AG10803 (cell line): ENCODE measurements at places on chromosomes 7 and 10.

DNA sequence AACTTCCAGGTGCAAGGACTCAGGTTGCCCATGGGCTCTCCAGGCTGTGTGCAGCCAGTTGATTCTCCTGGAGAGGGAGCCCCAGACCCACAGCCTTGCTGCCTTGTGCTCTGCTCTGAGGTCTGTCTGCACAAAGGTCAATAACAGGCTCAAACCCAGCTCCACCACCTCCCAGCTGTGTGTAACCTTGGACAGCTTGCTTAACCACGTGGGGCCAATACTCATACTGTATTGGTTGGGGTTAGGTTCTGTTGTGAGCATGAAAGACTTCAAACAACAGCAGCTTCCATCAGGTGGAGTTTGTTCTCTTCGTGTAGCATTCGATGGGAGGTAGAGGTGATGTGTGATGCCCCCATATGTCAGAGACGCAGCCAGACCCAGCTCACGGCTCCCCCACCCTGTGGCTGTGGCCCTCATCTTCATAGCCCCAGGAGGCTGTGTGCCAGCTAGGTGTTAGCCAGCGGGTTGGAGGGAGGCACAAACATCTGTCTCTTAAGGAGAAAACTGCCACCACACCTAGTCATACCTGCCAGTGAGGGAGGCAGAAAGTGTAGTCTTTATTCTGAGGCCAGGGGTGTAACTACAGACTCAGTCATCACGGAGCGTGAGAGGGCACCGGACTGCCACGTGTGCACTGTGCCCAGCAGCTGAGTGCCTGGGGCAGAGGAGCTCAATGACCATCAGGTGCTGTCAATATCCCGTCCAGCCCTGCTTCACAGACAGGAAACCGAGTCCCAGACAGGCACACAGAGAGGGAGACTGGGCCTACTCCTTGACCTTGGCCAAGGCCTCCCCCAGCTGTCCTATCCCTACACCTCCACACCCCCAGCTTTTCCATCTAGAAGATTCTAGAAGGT is 8.1 kb upstream of the POLD2 start:
- no peak for DNase-seq

- DNase-seq, result no peak
Observed at GRCh38 chr7:129848436-129848835, 104.3 kb downstream of the UBE2H start.

DNA sequence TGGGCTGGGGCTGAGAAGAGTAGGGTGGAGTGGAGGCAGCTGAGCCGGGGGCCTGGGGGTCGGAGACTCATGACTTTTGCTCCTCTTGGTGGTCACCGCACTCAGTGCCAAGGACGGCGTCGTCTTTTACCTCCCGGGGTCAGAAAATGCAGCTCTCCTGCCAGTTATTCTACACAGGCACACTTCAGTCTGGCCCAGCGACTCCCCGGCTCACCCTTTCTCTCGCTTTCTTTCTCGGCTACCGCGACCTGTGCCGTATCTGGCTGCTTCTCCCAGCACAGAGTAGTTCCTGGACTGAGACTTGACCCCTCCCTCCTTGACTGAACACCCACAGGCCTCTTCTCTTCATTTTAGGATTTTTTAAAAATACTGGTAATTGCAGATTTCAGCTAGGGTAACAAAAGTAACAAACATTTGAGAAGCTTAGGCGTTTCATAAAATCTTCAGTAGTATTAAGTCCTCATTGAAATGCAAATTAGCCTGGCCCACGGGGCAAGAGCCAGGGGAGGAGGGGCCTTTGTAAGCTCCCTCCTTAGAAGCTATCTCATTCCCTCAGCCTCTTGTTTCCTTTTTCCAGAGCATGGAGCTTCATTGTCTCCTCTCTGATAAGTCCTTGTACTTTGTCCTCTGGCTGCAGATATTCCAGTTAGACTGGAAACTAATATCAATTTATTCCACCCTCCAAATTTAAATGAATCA is 1.1 kb upstream of the PRLHR start:
- DNase-seq, result no peak

DNA sequence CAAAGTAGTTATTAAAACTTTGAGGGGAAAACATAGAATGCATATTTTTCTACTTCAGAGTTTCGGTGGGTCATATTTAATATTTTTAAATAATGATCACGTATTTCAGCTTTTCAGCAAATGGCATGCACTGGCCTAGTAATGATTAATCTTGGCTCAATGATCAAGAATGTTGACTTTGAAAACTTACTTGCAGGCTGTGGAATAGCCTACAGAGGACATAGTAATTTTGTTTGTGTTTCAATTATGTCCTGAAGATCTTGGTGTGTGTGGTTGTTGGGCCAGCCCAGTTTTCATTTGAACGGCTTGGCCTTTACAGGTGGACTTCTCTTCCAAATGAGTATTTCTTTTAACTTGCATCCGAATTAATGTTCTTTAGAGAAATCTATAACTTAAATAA is 35.1 kb downstream of the ADD3 start:
- no peak for DNase-seq

GRCh38 chr10:71629131-71629530 is 90.4 kb downstream of the C10orf105 start:
- DNase-seq, result no peak

- no peak for DNase-seq
Observed at GRCh38 chr10:101671453-101671852, 23.5 kb downstream of the FBXW4 start.

GRCh38 chr10:104339469-104340110 is 1.3 kb upstream of the ITPRIP start:
- peak; percentile 74 for DNase-seq

- DNase-seq, result no peak
Observed at GRCh38 chr7:15478401-15478800, 83.4 kb downstream of the AGMO start.

GRCh38 chr10:51014680-51015389 is 59.5 kb upstream of the PRKG1 start:
- peak; percentile 70 for DNase-seq

DNA sequence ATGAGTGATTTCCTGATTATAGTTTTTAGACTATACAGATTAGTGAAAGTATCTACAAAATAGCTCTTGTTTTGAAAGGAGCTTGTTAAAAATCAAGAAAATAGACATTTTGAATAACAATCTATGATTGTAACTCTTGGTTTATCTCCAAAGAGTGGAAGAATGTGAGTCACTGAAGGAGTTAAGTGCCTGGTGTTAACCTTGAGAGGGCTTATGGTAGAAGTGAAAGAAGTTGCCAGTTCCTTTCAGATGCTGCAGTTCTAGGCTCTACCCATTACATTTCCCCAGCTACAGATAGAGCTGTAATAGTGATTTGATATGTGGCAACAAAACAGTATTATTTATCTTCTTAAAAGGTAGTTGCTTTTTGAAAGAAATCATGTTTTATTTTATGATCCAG is 12.7 kb downstream of the NRBF2 start:
- DNase-seq, result peak; percentile 32

- DNase-seq, result no peak
Observed at GRCh38 chr7:80679921-80680907, 41.8 kb downstream of the CD36 start.

DNA sequence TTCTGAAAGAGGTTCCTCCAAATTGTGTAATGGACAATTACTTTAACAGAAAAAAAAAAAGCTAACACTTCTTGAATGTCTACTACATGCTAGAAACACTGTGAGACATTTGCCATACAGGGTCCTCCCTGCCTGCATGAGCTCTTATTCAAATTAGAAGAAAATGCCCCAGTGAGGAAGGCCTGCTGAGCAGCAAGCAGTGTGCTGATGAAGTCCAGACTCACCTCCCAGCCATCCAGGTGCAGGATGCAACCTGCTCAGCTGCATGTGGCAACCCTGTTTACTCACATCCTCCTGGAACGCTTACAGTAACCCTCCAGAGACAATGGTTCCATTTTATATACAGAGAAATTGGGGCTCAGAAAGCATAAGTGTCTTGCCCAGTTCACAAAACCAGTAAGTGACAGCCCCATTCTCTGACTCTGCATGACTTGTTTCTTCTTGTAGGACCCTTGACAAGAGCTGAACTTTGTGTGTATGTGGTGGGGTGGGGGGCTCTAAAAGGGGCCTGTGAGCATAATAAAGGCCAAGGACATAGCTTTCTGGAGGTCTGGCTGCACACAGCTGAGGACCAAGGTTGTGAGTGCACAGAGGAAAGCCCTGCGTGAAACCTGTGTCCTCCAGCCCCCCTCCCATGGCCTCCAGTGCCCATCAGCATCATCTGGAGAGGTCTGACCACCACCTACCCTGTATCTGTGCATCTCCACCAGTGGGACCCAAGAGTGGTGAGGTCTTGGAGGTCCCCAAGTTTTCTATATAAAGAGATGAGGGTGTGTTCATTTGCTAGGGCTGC is 387.8 kb downstream of the GRID1 start:
- no peak for DNase-seq

- DNase-seq, result no peak
Observed at GRCh38 chr10:38025283-38025682, 14.8 kb downstream of the ZNF33A start.

DNA sequence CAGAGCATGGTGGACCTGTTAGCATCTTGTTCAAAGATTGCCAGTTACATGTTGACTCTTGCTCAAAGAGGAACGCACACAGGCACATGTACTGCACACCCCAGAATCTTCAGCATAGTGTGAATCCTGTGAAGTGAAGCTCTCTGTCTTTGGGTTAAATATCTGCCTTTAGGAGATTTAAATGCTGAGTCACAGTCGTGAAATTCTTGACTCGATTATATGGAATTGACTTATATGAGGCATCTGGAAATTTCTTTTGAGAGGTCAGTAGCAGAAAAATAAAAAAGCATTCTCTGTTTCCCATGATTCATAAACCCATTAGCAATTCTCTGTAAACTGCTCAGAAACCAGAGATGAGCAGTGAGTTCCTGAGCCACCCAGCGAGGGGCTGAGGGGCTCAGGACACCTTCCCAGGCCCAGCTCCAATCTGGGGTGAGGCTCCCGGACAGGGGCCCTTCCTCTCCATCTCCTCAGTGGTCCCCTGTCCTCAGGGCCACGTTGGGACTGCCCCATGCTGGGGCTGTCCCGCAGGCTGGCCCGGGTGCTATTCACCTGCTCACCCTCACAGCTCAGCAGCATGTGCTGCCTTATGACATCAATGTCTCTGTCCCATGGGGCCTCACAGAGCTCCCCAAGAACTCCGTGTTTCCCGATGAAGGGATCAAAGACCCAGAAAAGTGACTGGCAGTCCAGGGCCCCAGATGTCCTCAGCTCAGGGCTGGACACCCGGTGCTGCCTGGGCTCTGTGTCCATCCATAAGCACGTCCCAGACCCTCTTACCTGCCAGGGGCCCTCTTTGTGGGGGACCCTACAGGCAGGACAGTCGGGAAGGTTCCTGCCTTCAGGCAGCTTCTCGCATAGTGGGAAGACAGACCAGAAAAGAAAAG is 50.0 kb upstream of the INSIG1 start:
- DNase-seq, result no peak

DNA sequence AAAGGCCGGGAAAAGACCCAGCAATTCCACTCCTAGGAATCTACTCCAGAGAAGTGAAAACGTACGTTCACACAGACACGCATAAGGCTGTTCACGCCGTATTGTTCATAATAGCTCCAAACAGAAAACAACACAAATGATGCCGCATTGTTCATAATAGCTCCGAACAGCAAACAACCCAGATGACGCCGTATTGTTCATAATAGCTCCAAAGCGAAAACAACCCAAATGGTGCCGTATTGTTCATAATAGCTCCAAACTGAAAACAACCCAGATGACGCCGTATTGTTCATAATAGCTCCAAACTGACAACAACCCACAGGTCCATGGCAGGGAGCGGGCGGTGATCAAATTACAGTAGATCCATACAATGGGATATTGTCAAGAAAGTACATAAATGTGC is 85.2 kb upstream of the DNAAF5 start:
- DNase-seq, result no peak

- DNase-seq, result peak; percentile 85
Observed at GRCh38 chr7:132516042-132516840, 60.0 kb downstream of the PLXNA4 start.

GRCh38 chr7:117229350-117229749 is 93.5 kb downstream of the WNT2 start:
- DNase-seq, result no peak

DNA sequence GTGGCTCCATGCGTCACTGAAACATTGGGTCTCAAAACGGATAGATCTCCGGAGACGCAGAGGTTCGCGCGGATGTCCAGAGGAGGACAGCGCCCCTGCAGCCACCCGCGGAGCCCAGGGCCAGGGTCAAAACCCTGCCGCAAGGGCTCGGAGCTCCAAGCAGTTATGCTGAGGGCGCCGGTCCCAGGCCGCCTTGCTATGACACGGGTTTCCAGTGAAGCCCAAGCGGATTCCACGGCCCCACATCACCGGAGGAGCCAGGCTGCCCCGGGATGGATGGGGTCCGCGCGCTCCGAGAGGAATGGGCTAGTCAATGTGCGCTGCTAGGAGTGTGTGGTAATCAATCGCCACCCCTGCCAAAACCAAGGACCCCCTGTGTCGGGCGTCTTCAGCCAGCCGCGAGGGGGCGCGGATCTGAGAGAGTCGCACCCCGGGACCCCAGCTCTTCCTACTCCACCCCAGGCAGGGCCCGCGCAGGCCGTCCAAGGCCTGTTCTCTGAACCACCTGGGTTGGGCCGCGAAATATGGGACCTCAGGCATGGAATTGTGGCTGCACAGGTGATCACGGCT is 5.6 kb upstream of the EMX2 start:
- DNase-seq, result no peak

DNA sequence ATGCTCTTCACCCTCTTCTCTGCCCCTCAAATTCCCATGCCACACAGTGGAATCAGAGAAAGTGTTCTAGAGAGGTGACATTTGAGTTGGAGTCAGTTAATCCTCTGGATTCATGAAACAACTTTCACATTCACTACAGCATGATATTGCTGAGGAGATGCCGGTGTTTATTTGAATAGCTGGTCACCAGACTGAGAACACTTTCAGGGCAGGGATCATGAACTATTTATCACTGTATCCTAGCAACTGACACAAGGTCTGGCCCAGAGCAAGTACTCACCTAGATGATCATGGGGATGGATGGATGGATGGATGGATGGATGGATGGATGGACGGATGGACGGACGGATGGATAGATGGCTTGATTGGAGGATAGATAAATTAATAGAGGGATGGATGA is 116.7 kb upstream of the ZMIZ1 start:
- DNase-seq, result no peak

DNA sequence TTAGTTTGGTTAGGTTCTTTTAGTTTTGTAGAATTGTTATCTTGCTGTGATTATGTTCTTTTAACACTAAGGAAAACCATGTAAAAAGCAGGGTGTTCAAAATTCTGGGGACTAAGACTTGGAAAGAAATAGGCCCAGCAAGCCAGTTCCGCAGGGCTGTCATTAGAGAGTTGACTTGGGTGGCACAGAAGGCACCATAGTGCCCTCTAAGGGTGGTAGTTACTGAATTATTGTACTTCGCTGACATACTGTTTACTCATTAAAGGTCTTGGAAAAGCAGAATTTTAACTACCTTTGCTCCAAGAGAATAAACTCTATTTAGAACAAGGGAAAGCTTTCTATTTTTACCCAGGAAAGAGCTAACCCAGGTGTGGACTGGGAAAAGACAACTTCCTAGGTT is 86.5 kb downstream of the OTUD1 start:
- peak; percentile 37 for DNase-seq

- no peak for DNase-seq
Observed at GRCh38 chr10:112184052-112184371, 447 bp upstream of the GPAM start.

GRCh38 chr7:53609185-53609584 is 573.8 kb downstream of the POM121L12 start:
- no peak for DNase-seq

- DNase-seq, result no peak
Observed at GRCh38 chr7:137877027-137877675, 30.4 kb upstream of the DGKI start.

GRCh38 chr7:131896165-131896863 is 339.9 kb upstream of the PODXL start:
- DNase-seq, result no peak
